HFF-Myc (cell line): ENCODE measurements at places on chromosomes 3 and 15.

DNA sequence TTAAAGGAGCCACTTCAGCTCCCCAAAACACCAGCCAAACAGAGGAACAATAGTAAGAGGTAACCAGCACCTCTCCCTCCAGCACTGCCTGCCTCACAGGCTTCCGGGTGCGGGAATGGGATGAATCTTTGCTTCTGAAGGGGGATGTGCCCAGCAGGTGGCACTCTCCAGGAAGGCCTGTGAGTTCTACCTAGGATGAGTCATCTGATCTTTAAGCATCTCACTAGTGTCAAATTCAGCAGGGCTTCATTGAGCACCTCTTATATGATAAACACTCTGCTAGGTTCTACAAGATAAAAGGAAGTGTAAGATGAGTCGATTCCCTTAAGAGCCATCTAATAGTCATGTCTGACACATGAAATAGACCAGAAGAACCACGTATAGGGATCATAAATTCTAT, 237.4 kb upstream of the UMPS start:
- no peak for DNase-seq

DNA sequence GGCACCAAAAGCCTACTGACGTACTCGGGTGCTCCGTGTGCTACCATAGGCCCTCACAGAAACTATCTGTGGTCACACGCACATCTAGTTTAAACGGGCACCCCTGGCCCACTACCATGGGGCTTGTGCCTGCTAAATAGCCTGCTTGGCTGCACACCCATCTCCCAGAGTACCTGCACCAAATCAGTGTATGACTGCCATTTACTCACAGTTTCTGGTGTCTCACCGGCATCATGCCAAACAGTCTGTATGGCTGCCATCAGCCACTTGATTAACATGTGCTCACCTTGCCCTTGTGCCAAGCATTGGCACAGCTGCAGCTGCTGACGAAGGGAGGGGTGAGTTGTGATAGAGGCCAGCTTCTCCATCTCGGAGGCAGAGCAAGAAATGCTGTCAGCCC, 232.7 kb downstream of the IGSF11 start:
- no peak for DNase-seq

- no peak for DNase-seq
Observed at GRCh38 chr3:196357905-196358304, 19.7 kb upstream of the TM4SF19 start.

DNA sequence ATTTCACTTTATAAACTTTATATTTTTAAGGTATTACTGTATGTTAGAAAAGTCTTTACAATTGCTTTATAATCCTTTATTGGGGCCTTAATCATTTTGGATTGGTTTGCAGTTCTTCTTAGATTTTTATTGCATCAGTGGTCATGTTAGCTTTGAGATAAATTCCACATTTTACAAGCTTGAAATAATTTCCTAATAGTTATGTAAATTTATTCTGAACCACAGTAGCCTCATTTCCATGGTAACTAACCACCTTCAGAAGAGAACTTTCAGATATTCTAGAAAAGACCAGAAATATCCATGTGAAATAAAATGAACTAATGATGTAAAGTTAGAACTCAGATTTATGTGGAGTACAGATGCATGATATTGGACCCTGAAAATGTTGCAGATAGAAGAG, 94.2 kb downstream of the NEO1 start:
- no peak for DNase-seq

- peak; percentile 9 for DNase-seq
Observed at GRCh38 chr3:189204167-189204866, 32.5 kb downstream of the TPRG1 start.

DNA sequence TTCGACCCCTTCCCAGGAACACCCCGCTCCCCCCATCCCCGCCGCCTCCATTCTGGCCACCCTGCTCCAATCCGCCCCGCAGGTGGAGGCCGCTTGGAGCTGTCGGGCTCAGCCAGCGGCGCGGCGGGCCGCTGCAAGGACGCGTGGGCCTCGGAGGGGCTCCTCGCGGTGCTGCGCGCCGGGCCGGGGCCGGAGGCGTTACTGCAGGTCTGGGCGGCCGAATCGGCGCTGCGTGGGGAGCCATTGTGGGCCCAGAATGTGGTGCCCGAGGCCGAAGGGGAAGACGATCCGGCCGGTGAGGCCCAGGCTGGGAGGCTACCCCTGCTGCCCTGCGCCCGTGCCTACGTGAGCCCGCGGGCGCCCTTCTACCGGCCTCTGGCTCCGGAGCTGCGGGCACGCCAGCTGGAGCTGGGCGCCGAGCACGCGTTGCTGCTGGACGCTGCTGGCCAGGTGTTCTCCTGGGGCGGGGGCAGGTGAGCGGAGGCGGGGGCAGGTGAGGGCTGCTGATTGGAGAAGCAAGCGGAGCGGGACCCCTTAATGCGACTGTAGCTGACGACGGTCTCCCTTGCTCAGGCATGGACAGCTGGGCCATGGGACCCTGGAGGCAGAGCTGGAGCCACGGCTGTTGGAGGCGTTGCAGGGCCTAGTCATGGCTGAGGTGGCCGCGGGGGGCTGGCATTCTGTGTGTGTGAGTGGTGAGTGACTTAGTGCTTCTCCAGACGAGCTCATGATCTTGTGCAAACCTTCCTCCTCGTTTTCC, 2.5 kb downstream of the RCCD1 start:
- DNase-seq, result no peak

DNA sequence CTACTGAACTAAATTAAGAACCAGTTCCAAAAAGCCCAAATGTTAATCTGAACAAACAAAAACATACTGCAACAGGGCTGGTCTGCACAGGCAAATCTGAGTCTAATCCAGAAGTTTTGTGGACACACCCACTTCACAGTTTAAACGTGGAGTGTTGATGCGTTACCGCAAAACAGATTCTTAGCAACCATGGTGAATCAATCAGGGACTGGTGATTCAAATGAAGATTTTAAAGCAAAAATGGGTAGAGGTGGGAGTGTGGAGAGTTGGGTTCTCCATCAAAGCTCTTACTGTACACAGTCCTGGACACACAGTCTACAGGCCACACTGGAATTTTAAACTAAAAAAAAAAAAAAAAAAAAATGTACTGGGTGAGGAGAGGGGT, 5.2 kb downstream of the ANXA2 start:
- DNase-seq, result no peak

DNA sequence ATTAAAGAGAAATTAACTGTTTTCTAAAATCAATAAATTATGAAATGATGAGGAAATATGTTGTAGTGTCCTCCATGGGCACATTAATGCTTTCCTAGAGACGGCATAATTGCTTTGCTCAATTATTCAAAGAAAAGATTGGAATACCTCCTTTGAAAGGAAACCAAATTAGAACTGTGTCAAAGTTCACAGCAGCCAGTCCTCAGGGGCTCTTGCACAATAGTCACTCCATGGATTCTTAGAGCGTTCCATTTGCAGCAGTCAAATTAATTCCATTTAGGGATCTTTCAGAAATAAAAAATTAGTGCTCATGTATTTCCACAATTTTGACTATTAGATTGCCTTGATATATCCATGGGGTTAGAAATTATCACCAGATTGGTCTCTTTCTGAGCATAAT, 841.6 kb upstream of the DPPA4 start:
- DNase-seq, result no peak

GRCh38 chr3:64300790-64301423, 75.6 kb upstream of the PRICKLE2 start:
- no peak for DNase-seq

DNA sequence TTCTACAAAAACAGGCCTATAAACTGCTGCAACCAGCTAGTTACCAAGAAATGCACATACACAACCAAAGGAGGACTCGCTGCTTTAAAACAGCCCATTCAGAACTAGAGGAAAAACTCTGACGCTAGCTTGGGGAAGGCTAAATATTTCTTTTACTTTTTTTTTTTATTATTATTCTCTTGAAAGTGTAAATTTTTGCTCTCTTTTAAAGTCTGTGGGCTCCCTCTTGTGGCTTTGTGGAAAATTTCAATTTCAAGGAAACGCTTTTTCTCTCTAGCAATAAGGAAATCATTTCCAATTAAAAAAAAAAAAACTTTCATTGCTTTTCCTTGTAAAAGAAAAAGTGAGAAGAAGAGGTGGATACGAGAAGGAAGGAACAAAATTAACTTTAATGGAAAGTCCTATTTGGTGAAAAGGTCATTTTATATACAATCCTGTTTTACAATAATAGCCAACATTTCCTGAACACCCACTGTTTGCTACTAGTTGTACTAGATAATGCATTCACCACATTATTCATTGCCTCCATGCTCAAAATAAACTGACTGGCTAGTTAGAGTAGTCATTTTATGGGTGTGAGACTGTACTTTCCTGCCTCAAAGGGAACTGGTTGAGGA, 51.2 kb upstream of the SAMMSON start:
- peak; percentile 19 for DNase-seq

DNA sequence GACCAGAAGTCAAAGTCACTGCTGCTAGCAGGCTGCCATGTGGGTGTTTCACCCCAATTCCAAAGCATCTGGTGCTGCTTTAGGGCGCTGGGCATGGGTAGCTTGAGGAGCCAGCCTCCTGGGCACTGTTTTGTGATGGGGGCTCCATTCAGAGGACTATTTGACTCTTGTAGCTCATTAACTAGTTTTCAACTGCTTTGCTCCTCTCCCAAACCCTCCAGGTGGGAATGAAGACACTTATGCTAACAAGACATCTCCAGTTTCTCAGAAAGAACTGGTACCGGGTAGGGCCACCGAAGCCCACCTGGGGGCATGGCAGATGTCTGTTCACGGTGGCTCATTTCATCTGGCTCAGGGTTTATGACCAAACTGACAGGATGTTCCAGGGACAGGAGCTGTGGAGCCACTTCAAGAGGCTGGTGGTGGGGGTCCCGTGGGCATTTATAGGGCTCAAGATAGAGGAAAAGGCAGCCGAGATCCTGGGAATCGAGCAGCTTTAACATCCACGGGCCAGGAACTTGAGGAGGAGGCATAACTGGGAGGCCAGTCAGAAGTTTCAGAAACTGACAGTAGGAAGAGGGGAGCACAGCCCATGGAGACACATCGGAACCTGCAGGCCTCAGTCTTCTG, 17.7 kb downstream of the AMOTL2 start:
- DNase-seq, result no peak

- DNase-seq, result no peak
Observed at GRCh38 chr3:129184396-129184657, 631 bp upstream of the CNBP start.

DNA sequence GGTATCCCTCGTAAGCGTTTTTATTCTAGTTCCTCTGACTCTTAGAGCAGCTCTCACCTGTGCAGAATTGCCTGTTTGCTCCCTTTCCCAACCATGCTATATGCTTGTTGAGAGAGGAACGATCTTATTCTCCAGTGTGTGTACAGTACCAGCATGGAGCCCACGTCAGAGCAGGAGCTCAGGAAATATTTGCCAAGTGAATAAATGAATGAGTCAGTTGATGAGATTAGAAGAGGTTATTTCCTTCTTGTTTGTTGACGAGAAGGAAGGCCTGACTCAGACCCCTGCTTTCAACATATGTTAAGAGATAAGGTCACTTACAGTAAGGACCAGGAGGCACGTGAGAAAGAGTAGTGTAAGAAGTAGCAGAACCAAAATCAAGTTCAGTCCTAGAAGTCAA, 106.3 kb upstream of the ABHD17C start:
- peak; percentile 46 for DNase-seq

- DNase-seq, result no peak
Observed at GRCh38 chr3:154480033-154480432, 50.0 kb upstream of the GPR149 start.

DNA sequence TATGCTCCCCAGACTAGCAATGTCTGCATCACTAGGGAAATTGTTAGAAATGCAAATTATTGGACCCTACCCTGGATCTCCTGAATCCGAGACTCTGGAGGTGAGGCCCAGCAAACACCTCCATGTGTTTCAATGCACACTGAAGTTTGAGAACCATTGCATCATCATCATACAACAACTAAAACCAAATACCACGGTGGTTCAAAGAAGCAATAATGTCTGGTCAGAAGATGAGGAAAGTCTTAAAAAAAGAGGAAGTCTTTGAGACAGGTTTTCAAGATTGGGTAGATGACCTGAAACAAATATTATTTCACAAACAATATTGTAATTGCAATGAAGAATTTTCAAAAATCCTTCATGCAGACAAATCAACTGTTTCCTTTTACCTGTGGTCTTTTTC, 60.3 kb upstream of the TRA2B start:
- DNase-seq, result no peak

GRCh38 chr15:59244337-59244736, 37.7 kb downstream of the LDHAL6B start:
- DNase-seq, result no peak

GRCh38 chr15:30041868-30042267, 40.9 kb upstream of the GOLGA8J start:
- DNase-seq, result no peak

- DNase-seq, result peak; percentile 30
Observed at GRCh38 chr3:133377396-133377795, 22.5 kb upstream of the BFSP2 start.

- no peak for DNase-seq
Observed at GRCh38 chr15:90287101-90287500, 21.6 kb downstream of the NGRN start.
